ENCODE measurements at places on chromosomes 2 and 18.

DNA sequence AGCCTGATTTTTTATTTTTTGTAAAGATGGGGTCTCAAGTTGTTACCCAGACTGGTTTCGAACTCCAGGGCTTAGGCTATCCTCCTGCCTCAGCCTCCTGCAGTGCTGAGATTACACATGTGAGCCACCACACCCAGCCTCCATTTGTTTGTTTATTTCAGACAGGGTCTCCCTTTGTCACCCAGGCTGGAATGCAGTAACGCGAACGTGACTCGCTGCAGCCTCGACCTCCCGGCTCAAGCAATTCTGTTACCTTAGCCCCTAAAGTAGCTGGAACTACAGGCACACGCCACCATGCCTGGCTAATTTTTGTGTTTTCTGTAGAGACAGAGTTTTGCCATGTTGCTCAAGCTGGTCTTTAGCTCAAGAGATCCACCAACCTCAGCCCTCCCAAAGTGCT, 27.2 kb downstream of the UBXN4 start:
- DNase-seq = no peak

- no peak for DNase-seq
Measured at GRCh38 chr18:77100751-77101355, 31.7 kb downstream of the MBP start.

DNA sequence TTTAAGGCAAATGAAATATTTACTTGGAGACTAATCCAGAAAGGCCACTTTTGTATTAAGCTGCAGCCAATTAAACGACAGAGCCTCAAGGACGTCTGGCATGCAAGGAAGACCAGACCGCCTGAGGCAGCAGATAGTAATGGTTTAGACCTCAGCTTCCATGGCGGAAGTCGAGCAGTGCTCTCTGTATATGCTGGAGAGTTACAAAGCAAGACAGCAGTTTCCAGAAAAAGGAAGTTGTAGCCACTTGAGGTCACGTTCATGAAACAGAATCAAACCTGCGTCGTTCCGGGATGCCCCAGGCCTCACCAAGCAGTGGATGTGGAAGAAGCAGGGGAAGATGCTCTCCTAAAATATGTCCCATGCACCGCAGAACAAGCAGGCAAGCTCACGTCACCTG, 142.0 kb downstream of the PTGR3 start:
- no peak for DNase-seq

GRCh38 chr2:38386377-38386776, 9.3 kb upstream of the ATL2 start:
- DNase-seq = no peak

DNA sequence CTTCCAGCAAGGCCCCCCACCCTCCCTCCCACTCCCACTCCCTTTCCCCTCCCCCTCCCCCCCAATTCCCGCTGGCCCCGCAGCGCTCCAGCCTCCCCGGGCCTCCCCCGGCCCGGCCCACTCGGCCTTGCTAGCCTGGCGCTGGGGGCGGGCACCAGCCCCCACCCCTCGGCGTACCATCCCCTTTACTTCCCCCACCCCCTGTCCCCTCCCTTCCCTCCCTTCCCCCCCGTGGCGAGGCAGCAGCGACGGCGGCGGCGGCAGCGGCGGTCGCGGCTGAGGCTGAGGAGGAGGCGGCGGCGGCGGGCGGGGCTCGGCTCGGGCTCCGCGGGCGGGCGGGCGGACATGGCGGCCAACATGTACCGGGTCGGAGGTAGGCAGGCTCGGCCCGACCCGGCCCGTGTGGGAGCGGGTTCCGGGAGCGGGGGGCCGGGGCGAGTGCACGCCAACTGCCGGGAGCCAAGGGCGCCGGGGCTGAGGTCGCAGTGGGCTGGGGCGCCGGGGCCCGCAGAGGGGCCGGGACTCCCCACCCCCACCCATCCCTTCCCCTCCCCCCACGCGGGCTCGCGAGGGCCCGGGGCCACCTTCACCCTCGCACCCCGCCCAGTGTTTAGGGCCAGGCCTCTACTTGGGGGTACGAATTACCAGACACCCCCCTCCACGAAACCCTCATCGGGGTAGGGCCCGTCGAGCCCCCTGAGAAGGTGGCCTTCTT, at the start of gene MTA3:
TSS of gene MTA3 (plus strand) at position 232 of the 715 bp plus-strand sequence. CDS start at position 346, 114 bp downstream.
- peak; percentile 63 for DNase-seq

GRCh38 chr18:3584897-3585460, 135.0 kb downstream of the TGIF1 start:
- DNase-seq = no peak

GRCh38 chr2:137420744-137421143, 543.5 kb upstream of the HNMT start:
- no peak for DNase-seq

- DNase-seq = no peak
Measured at GRCh38 chr18:44920441-44920840, 239.8 kb downstream of the SETBP1 start.

- DNase-seq = no peak
Measured at GRCh38 chr2:29573612-29574011, 347.8 kb downstream of the ALK start.

GRCh38 chr2:236088368-236089057, 79.7 kb downstream of the GBX2 start:
- no peak for DNase-seq

DNA sequence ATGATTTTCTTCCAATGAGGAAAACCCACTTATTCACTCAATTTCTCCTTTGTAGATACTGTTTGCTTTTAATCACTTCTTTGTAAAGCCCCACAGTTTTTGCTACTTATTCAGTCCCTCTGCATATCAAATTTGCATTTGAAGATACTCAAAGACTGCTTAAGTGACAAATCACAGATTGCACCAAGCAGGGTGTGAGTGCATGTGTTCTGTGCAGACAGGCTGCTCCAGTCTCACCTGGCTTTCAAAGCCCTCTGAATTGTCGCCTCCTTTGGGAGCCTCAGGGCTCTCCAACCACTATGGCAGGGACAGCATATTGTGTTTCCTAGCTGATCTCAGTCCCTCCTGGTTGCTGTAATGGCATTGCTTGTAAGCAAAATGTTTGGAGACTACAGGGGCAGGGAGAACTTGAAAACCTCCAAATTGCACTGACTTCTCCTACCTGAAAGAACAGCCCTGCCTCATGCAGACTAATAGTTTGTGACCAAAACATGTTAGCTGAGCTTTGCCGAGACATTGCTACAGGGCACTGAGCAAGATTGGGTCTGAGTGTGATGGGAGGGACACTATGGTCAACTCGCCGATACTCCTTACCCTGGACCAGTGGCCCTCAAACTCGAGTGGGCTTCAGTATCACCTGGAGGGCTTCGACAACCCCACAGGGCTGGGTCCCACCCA, 96.8 kb downstream of the POLE4 start:
- no peak for DNase-seq

GRCh38 chr2:40218679-40219078, 233.2 kb downstream of the SLC8A1 start:
- DNase-seq = no peak

GRCh38 chr2:237737196-237737865, 61.2 kb upstream of the RBM44 start:
- no peak for DNase-seq

- no peak for DNase-seq
Measured at GRCh38 chr18:55510809-55511208, 77.2 kb downstream of the TCF4 start.

DNA sequence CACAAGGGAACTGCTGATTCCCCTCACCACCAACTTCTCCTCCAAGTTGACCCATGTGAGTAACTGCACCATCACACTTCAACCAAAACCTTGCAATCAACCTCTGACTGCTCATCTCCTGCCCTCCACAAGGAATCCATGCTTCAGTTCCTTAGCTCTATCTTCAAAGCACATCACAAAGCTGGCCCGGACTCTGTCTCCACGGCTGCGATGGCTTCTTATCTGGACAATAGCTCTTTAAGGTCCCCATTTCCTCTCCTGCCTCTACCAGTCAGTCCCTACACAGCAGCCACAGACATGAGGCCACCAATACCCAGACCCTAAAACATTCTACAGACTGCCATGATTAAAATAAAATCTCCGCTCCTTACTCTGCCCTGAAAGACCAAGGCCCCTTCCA, 25.7 kb downstream of the MBOAT2 start:
- no peak for DNase-seq

DNA sequence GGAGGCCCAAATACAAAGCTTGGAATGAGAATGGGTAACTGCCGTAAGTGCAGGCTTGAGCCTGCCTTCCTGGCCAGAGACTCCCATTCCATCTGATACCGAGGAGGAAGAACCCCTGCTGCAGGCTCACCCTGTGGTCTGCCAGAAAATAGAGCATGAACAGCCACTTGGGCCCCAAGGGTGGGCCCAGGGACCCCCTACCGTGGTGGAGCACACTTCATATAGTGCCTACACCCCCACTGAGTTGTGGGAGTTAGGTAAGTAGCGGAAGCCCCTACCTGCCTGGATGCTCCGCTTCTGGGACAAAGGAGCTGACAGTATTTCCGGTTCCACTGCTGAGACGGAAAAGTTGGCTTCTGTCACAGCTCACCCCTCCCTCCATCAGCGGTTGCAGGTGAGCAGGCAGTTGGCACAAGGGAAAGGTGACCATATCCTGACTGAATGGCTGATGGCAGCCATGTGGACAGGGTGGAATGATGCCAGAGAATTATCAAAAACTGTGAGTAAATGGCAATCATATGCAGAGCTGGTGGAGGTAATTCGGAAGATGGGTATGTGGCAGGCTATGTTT, 11.5 kb upstream of the C2orf42 start:
- no peak for DNase-seq

- no peak for DNase-seq
Measured at GRCh38 chr2:217371781-217372213, 511.9 kb upstream of the TNP1 start.

DNA sequence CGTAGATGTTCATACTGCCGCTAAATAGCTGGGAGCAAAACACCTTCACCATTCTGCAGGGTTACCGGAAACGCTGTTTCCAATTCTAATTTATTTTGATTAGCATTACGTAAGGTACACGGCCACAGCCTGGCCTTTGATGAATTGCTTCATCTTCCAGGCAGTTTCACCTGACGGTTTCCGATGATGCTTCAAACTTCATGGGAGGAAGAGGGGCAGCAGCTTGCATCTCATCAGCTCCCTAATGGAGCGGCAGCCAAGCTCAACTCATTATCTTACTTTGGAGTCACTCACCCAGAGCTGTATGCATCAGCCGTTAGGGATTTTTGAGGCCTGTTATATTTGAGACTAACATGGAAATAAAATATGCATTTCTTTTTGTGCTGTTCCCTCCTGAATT, 54.8 kb downstream of the TMEM18 start:
- no peak for DNase-seq

GRCh38 chr18:9969247-9969646, 55.4 kb downstream of the VAPA start:
- no peak for DNase-seq

DNA sequence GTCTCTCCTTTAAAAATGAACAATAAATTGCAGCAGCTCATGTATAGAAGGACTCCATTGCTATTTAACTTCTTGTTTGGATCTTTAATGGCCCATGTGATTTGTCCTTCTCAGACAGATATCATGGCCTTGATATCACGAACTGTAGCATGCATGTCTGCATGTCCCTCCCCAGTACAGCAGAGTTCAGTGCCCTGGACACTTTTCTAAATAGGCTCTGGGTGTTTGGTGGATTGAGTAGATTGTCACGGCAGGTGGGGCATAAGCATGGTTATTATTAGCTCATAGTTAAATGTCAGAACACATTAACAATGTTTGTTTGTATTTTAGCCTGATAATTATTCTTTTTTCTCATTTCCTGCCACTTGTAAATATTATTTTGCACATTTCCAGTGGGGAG, 118.3 kb downstream of the LRRTM1 start:
- no peak for DNase-seq

- DNase-seq = no peak
Measured at GRCh38 chr18:49745045-49746014, 68.0 kb downstream of the ACAA2 start.

DNA sequence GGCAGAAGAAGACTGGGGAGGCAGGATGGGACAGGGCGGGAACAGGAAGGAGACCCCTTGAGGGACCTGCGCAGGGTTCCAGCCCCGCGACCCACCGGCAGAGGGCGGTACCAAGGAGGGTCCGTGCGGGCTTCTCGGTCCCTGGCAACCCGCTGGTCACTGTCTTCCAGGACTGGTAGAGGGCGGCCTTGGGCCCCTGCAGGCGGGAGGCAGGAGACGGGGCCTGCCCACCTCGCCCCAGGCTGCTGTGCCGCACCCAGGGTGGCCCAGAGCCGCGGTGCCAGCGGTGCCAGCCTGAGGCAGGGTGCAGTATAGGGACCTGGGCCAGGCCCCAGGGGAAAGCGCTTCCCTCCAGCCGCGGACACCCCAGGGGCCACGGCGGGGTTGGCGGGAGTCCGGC, 34.5 kb downstream of the NEURL3 start:
- DNase-seq = peak; percentile 55

GRCh38 chr2:12731701-12732280, 15.1 kb downstream of the TRIB2 start:
- no peak for DNase-seq

GRCh38 chr2:168797286-168797655, 5.2 kb upstream of the NOSTRIN start:
- no peak for DNase-seq

- no peak for DNase-seq
Measured at GRCh38 chr2:232088771-232089170, 127.3 kb downstream of the DIS3L2 start.

- DNase-seq = no peak
Measured at GRCh38 chr2:21256006-21256405, 132.2 kb downstream of the TDRD15 start.

DNA sequence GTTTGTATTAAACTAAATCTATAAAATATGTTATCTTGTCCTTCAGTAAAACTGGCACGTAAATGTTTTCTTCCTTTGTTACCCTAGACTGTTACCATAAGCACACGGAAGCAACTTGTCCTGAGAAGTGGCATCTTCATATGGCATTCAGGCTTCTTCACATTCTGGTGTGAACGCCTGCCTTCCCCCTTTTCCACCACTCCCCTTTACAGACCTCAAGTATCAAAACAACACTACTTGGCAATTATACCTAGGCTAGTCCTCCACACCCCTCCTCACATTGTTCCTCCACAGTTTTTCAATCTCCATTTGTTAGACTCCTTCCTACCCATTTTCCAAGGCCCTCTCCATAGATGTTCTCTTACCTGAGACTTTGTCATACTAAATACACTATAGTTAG, 2.9 kb downstream of the MEX3C start:
- no peak for DNase-seq

- DNase-seq = no peak
Measured at GRCh38 chr2:197454923-197455322, 1.6 kb downstream of the COQ10B start.

- peak; percentile 62 for DNase-seq
Measured at GRCh38 chr18:24176727-24177416, 38.0 kb downstream of the CABYR start.

GRCh38 chr18:74790451-74790850, 192.8 kb downstream of the ZNF407 start:
- DNase-seq = no peak

- no peak for DNase-seq
Measured at GRCh38 chr2:8491296-8492027, 190.4 kb upstream of the ID2 start.

DNA sequence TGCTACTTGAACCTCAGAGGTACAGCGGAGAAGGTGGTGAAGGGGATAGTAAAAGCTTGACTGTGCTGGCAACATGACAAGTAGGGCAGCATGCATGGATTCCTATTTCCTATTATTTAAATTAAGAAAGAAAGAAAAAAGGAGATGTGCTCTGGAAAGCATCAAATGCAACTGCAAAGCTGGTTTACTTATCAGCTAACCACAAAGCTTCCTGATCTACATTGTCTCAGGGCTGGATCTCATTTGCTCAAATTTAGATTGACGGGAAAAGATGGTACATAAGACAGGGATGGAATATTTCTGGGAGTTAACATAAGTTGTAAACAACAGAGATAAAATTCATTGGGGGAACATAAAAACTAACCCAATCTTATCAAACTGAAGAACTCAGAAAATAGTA, 178.0 kb downstream of the RIT2 start:
- DNase-seq = no peak

Data from stimulated activated CD4-positive, alpha-beta T cell treated with anti-CD3 and anti-CD28 coated beads, Interleukin-2, amount 100 ng/mL, for 48 hours (primary cell).